ENCODE measurements at places on chromosomes 5 and 9.

- no peak for DNase-seq
Measured at GRCh38 chr5:169695919-169696490, 58.9 kb downstream of the DOCK2 start.

GRCh38 chr5:74916831-74917710, 50.9 kb upstream of the FAM169A start:
- DNase-seq, result no peak

DNA sequence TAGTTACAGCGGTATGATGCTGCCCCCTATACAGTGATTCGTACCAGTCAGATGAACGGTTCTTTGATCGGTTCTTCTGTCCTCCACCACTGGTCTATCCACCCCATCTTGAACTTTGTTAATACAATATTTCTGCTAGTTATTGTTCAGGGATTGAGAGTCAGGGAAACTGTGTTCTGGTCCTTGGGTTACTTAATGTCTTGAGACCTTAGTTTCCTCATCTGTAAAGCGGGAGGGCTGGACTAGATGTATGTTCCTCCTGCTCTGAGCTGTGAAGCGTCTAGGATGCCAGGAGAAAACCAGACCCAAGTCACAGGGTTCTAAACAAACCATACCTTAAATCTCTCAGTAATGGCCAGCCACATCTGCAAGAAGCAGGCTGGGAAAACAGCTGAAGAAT, 1.4 kb upstream of the PIP5K1B start:
- no peak for DNase-seq

DNA sequence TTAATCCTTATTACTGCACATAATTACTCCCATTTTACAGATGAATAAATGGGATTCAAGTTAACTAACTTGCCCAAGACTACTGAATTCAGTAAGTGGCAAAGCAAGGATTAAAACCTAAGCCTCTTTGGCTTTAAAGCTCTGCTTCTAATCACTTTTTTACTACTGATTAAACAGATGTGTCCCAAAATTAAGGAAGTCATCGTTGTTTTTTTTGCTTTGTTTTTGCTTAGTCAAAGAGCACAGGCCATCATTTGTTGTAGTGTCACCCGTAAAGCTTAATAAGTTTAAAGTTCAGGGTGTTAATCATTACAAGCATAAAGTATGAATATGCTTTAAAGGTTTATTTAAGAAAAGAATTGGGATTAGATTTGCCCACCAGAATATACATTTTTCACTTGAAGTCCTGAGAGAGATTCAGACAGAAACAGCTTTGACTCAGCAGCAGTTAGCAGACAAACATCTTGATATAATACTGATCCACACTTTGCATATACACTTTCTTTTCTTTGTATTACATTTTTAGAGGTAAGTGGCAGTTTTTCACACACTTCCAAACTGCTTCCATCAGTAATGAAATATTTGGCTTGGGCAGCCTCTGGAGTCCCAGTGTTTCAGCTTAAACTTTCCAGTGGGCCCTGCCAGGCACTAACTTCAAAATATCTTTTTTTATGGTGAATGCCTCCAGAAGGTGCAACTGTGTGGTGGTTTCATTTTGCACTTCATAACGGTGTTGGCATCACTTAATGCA, 52.7 kb downstream of the PIK3R1 start:
- no peak for DNase-seq

DNA sequence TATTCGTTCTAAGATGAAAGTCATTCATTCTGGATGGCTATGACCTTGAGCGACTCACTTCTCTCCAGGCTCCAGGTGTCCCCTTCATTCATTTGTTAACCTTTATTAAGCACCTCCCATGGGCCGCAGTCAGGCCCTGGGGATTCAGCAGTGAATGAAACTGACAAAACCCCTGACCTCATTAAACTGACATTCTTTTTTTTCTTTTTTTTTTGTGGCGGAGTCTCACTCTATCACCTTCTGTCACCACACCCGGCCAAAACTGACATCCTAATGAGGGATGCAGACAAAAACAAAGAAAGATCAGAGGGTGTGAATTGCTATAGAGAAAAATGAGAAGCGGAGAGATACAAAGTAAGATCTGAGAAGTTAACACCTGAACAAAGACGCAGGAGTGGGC, 16.5 kb upstream of the ODF2 start:
- no peak for DNase-seq
